Left ventricle myocardium superior (tissue), 1 donor: ENCODE measurements at places on chromosomes 2 and 18. TPM values are rescaled to one million over a fixed set of nuclear protein-coding genes. Genes with fewer than 3 reads are reported as not detected.

DAPL1 gene
- not detected for total RNA-seq

COMMD1 gene
- 57.3 TPM for total RNA-seq

MYO7B gene
- 0.42 TPM for total RNA-seq

GRCh38 chr2:237309416-237309815 lies 104.5 kb downstream of the COL6A3 start:
- DNase-seq: no peak

DNA sequence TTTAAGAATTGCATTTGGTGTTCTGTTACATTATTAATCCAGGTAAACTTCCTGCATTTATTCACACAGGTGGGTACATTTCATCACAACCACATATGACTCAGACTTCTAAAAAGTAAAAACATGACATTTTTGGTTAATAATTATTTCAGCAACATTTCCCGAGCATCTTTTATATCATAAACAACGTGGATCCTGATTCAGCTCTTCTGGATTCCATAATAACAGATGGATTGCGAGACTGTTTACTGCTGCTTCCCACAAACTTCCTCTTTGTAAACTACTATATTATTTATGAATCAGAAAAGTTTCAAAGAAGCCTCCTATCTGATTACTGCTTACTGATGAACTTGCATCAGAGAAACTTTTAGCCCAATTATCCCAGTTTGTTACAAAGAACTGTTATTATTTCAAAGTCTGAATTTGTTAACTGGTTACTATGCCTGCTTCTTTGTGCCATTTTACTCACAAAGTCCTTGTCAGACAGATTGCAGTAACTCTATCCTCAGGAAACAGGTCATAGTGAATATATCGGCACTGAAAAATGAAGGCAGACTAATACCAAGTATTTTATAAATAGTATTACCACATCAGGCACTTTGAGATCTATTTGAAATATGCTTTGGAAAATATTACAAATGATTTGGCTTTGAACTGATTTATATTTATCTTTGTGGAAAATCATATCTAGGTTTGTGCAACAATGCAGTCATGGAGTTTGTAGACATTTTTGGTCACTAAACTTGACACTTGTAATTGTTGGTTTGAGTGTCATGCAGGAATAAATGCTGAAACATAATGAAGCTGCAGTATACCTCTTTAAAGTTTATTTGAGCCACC lies 511.6 kb downstream of the PLCL1 start:
- no peak for DNase-seq

GRCh38 chr18:13800505-13801259 lies 23.3 kb upstream of the MC5R start:
- peak; percentile 79 for DNase-seq

DNA sequence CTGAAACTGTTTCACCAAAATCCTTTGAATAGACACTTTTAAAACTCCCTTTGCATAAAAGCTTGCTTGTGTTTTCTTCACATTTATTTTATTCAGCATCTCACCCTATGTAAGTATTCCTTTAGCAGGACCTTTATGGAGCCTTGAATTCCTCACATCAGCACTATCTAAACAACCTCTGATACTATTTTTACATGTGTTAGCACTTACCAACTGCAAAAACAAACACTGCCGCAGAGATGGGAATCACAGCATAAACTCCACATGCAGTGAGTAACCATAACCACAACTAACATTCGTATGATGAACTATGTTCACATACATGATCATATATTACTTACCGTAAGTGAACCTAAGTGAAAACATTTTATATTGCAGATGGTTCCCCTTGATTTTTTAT lies 15.4 kb downstream of the FBXO15 start:
- DNase-seq: no peak

- DNase-seq: no peak
Measured at GRCh38 chr2:1727101-1727771, 17.1 kb downstream of the PXDN start.
